ENCODE measurements at places on chromosomes 5 and 9.

GRCh38 chr5:38932854-38933408 lies 87.1 kb downstream of the OSMR start:
- DNase-seq = no peak

DNA sequence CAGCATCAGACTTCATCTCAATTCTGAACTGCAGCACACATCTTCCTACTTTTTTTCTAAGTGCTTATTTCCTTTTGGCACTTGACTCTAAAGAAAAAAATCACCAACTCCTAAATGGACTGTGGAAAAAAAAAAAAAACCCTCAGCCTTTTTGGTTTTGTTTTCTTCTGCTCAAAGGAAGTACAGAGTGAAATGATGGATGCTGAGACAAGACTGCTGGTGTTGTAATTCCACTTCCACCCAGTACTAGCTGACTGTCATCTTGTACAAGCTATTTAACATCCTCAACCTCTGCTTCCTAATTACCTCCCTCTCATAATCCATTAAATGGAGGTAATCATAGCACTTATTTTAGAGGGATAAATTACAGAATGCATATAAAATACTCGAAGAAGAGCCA lies 171.5 kb upstream of the GNA14 start:
- no peak for DNase-seq

DNA sequence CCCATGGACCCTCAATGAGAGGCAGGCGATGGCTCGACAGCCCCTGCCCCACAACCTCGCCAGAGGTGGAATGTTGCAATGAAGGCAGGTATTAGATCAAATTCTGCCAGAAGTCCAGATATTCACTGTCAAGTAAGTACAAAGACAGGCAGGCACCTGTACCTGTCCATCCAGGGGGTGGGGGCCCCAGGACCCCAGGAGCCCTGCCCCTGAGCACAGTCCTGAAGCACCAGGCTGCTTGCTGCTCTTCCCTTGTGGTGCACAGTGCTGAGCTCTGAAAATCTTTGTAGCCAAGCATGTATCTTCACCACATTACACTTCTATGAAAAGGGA lies 26.2 kb upstream of the HMCN2 start:
- no peak for DNase-seq

GRCh38 chr5:169393907-169394306 lies 93.0 kb upstream of the SLIT3 start:
- no peak for DNase-seq

GRCh38 chr5:146082798-146083197 lies 22.6 kb downstream of the PLAC8L1 start:
- no peak for DNase-seq

GRCh38 chr5:158324236-158324635 lies 465.3 kb upstream of the CLINT1 start:
- DNase-seq = no peak

DNA sequence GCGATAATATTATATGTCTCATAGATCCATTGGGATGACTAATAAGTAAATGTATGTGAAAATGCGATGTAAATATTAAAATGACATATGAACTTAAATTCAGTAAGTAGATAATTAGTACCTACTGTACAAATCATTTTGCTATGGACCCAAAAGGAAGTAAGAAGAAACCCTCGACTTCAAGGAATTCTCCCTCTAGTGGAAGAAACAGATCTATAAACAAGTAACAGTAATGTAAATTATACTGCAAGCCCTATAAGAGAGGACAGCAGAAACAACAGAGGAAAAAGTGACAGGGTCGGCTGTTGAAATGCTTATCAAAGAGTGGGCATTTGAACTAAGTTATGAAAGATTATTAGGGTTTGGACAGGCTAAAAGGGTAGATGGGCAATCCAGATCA lies 320.3 kb downstream of the DMAC1 start:
- no peak for DNase-seq

DNA sequence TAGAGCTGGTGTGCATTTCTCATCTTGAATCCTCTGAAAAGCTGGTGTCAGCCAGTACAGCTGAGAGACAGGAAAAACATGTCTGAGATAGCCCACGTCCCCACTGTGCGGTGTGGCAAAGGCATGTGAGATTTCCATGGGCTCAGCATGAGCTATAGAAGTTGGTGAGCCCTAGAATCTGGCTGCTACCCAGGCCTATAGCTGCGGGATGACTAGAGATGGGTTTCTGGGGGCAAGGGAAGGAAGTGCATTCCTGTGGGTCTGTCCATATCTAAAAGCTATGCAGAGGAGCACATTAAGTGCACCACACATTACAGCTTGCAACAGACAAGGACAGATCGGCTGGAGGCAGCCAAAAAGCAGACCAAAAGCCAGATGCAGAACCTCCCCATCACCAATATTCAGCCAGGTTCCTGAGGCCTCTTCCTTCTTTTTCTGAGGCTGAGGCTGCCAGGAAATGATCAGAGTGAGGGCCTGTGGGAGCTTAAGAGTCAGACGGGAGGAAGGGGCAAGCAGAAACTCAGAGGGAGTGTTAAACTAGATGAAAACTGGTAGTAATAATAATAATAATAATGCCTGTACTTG lies 55.8 kb upstream of the RANBP3L start:
- DNase-seq = no peak

DNA sequence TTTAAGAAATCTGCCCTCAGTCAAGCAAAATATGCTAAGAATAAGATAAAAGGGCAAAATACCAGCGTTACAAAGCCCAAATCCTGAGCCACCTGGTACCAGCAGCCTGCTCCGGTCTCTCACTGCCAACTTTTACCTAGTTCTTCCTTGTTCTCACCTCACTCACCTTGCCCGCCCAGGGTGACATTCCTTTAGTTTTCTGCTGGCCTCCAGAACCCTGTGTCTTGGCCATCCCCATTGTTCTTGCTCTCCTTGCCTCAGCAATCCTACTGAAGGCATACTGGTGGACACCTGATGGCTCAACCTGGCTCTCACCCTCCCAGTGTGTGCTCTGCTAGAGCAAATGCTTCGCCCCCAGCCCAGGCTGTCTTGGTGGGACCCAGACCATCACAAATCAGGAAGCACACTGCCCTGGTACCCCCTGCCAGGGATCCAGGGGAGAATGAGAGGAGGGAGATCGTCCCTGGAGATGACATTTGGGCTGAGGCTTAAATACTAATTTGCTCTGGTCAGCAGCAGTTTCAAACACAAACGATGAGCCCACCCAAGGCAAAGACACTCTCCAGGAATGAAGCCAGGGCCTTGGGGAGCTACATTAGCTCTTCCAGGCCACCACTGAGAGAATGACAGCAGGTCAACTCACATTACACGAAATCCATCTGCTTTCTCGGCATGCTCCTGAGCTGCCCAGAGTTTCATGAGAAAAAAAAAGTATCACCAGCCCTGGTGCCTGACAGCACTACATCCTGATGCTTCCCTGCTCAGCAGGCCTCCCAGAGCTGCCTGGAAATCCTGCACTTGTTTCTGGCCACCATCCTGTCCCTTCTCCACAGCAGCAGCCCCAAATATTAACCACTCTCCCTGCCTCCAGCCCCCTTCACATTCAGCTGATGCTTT lies 12.2 kb upstream of the SEPTIN8 start:
- DNase-seq = no peak

DNA sequence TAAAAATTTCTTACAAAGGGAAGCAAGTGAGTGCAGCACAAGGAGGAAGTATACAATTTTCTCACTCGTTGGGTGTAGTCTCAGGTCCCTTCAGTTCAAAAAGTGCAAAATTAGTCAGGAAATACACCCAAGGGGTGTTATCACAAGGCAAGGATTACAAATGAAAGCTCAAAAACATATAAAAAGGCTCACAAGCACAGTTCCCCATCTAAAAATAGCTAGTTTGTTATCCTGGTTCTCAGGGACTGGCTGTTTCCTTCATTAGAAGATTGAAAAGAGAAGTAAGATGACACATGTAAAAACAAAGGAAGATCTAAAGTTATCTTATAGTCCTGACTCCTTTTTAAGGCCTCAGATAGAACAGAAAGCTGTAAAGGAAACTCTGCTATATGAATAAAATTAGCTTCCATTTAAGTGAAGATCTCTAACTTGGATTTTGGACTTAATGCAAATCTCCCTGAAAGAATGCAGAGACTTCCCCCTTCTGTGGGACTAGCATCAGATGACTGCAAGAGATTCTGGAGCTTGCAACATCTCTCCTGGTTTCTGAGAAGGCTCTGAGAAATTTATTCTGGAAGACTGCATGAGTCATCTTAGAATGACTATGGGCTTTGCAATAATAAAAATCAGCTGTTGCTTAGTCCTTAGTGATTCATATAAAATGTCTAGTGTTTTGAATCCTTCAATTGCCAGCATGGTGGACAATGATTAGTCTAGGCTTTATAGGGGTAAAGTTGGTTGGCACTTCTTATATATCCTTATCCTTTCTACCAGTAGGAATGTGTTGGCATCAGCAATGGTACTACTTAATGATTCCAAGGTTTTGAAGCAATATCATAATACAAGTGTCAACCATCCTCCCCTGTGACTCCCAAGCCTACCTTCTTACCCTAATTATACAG lies 25.4 kb downstream of the DAB2 start:
- no peak for DNase-seq

DNA sequence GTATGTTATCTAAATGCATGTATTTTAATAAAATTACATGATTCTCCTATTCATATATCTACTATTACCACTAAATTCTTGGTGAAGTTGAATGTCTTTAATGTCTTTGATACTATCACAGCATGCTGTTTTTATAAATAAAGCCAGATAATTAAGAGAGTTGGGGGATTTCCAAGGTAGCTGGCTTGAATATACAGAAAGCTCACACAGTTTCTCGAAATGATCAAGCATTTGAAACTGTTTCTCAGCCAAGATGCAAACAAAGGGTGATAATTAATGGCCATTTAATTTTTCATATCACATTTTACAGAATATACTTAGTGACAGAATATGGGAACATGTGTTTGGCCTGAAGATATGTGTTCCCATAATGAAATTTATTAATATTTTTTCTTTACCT lies 145.6 kb upstream of the CDH12 start:
- DNase-seq = no peak

- no peak for DNase-seq
Observed at GRCh38 chr5:37876943-37877342, 37.1 kb upstream of the GDNF start.

GRCh38 chr5:158013939-158014338 lies 155.0 kb upstream of the CLINT1 start:
- DNase-seq = no peak

- DNase-seq = no peak
Observed at GRCh38 chr5:56456002-56456401, 222.9 kb upstream of the ANKRD55 start.

- peak; percentile 21 for DNase-seq
Observed at GRCh38 chr9:91163444-91163772, 198.3 kb downstream of the AUH start.

GRCh38 chr5:169551146-169551545 lies 32.4 kb upstream of the SPDL1 start:
- no peak for DNase-seq

- DNase-seq = no peak
Observed at GRCh38 chr9:131259432-131259898, 16.8 kb downstream of the FAM78A start.

DNA sequence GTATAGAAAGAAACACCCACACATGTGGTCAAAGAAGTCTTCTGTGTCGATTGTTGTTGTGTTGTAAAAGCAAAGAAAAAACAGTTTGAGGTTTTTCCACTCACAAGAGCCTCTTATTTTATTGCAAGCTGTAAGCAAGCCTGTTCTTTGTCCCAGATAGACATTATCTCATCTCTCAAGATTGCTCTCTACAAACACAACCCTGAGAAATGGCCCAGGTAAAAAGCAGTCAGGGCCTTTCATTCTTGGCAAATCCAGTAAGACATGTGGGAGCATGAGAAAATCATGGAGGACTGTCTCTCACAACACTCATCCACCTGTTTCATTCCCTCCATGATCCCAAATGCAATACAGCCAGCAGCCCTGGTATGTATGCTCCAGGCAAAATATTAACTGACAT lies 286.6 kb upstream of the POU5F2 start:
- DNase-seq = no peak

- no peak for DNase-seq
Observed at GRCh38 chr9:3043369-3043768, 199.5 kb upstream of the PUM3 start.

DNA sequence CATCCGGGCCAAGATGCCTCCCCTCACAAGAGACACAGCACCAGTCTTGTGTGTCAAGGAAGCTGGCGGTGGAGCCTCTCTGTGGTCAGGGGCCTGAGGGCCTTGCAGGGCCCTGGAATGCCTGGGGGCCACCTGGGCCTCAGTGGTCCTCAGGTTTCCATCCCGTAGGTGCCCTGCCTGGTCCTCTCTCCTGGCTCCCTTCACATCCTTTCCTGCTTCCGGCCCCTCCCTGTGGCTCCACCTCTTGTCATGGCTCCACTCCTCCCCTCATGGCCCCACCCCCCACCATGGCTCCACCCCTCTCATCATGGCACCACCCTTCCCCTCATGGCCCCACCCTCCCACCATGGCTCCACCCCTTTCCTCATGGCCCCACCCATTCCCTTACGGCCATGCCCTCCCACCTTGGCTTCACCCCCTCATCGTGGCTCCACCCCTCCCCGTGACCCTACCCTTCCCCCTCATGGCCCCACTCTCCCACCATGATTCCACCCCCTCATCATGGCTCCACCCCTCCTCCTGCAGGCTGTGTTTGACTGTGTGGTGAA lies 175.8 kb downstream of the CACNA1B start:
- DNase-seq = peak; percentile 27

- DNase-seq = no peak
Observed at GRCh38 chr5:141874262-141874964, 3.8 kb downstream of the PCDH1 start.

GRCh38 chr5:6376974-6377520 lies 1.3 kb downstream of the MED10 start:
- DNase-seq = peak; percentile 36

DNA sequence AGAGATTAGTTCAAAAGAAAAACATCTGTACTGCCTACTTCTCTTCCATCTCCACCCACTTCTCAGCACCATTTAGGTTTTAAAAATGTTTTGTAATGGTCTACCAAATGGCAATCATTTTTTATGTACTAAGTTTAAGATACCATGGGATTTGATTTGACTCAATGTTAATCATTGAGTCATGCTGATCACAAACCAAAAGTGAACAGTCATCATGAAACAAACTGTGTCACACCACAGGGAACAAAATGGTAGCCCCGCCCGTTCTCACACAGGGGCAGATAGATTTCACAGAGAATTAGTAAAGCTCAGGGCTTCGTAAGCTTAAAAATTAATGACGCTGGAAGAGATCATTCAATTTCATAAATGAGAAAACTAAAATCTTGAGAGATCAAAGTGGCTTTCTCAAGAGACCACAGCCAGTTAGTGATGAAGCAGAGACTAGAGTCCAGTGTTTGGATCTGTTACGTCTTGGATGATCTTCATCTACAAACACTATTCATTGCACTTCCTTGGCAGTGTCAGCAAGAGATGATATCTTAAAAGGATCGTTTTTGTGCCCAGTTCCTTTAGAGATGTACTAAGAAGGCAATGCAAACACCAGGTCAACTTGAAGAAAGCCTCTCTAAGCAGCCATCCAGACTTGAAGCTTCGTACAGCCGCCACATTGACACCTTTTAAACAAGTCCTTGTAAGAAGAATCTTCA lies 33.9 kb upstream of the TRIO start:
- DNase-seq = peak; percentile 64

- no peak for DNase-seq
Observed at GRCh38 chr5:89300426-89300970, 417.5 kb upstream of the MEF2C start.

- DNase-seq = no peak
Observed at GRCh38 chr5:142823126-142823525, 52.9 kb downstream of the ARHGAP26 start.
